ENCODE measurements at places on chromosomes 2 and 18.

- no peak for DNase-seq
Observed at GRCh38 chr18:66895631-66896030, 291.7 kb upstream of the CDH19 start.

DNA sequence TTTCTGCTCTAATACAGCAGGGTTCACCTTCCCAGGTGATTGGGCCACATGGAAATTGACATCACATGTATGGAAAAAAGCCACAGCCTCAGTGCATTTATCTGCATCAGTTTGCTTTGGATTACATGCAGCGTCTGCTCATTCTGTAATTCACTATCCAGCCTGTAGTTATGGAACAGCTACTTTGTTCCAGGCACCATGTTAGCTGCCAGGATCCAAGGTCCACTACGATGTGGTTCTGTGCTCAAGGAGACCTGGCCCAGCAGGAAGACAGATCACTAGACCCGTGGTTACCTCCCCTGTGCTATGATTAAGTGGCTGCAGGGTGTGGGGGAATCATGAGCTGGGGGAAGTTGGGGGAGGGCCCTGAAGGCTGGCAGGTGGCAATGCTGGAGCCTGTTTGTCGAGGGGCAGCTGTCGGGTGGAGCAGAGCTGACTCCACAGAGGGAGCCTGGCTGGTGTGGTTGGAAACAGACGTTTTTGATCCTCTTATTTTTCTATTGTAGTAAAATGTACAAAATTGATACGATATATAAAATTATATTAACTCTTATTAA lies 58.6 kb downstream of the TSHZ1 start:
- no peak for DNase-seq

GRCh38 chr2:239241431-239241960 lies 159.3 kb downstream of the HDAC4 start:
- DNase-seq: no peak

DNA sequence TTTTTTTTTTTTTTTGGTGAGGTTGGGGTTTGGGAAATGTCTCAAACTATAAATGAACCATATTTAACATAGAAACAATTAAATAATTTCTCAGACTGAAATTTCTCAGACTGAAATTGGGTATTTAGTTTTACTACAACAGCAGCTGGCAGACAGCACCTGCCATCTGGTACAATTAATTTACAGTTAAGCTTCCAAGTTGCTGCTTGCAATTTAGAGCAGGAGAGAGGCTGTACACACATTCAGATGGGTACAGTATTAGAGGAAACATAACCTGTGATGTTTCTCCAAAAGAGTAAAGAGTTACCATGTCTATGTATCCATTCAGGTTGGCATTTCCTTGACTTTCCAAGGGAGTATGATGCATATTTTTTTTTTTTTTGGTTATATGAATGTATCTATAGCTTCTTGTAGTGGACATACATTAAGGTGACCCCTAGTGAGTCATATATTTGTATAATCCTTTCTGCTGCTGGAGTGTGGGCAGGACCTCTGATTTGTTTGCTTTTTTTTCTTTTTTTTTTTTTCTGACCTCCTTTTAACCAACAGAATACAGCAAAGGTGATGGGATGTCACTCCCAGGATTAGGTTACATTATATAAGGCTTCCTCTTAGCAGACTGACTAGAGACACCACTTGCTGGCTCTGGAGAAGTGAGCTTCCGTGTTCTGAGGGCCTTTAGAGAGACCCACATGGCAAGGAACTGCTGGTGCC lies 201.7 kb downstream of the PTH2R start:
- DNase-seq: no peak

DNA sequence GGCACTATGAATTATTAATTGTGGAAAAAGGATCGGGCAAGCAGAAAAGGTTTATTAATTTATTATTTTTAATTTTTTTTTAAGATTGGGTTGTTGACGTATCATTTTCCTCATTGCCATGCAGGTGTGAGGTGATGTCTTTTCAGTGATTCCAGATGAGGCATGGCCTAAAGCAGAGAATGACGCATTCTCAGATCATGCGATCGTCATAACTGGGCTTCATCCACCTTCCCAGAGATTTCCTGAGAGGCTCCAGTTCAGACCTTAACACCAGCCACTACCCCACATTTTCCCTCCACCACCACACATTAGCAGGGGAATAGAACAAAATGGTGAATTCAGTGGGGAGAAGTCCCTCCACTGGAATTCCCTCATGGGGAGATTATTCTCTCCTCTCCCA lies 518.4 kb upstream of the SPHKAP start:
- no peak for DNase-seq

DNA sequence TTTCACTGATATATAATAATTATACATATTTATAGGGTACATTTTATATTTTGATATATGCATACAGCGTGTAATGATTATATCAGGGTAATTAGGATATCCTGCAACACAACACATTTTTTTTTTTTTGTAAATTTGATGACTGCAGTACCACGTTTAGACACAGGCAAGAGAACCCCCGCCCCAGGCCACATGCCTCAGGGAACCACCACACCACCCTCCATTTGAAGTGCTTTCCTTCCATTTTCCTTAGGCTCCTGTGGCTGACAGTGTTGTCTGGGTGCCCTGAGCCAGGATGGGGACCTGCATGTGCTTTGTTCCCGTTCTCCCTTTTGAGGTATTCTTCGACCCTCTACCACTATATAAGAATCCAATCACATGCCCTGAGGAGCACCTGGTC lies 161.6 kb upstream of the CTAGE1 start:
- no peak for DNase-seq

GRCh38 chr2:203025592-203025991 lies 10.9 kb downstream of the NBEAL1 start:
- DNase-seq: no peak

DNA sequence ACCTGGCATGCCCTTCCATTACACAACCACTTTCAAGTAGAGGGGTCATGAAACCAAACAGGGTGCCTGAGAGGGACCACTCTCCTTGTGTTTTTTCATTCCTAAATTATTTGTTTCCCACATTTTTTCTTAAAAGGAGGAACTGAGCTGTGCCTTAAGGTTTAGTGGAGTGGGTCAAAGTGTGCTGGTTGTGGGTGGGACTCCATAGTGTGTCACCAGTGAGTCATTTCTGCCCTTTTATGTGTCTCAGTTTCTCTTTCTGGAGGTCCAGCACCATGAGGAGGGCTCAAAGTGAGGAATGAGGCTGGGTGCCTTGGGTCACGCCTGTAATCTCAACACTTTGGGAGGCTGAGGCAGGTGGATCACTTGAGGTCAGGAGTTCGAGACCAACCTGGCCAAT lies 37.8 kb downstream of the COMMD1 start:
- DNase-seq: no peak

DNA sequence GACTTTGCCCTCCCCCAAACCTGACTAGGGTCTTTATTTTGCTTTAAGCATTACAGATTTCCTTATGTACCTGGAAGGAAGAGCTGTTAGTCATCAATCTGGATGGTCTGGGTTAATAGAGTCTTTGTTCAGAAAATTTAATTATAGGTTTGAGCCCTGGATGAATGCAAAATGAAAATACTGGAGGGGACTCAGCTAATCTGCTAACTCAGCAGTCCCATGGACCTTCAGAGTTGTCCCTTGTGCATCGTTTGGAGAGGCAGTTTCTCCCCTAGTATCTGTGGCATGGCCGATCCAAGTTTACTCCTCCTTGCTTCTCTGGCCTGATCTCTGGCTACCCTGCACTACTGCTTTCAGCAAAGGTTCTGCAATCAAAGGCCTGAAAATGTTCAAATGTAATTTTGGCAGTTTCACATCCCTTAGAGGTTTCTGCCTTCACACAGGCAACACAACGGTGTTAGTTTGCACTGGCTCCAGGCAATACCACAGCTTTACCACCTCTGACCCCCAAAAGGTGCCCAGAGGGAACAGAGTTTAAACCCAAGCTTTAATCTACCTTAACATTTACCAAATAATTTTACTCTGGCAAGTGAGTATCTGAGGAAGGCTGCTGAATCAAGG lies 134.3 kb downstream of the THADA start:
- DNase-seq: no peak

DNA sequence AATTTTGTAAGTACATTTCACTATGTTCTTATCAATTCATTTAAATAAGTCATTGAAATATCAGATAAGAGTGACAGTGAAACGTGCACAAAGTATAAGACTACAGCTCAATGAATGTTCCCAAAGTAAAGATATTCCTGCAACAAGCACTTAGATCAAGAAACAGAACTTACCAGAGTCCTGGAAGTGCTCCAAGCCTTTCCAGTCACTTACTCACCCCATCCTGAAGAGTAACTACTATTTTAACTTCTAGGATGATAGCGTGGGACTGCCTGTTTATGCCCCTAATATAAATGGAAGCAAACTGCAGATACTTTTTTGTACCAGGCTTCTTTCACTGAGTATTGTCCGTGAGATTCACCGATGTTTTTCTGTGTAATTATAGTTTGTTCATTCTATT lies 768.9 kb downstream of the SLC4A3 start:
- no peak for DNase-seq

GRCh38 chr2:216657980-216658379 lies 24.8 kb downstream of the IGFBP2 start:
- no peak for DNase-seq
